Panc1 (cell line): ENCODE measurements at places on chromosomes 4 and X.

GRCh38 chr4:174669270-174669669 lies 147.0 kb upstream of the HPGD start:
- no peaks in the 10 kb centered on the region for H3K4me1 ChIP-seq
- no peaks in the 10 kb centered on the region for H3K36me3 ChIP-seq
- H3K27me3 ChIP-seq, result no peaks in the 10 kb centered on the region
- H3K27ac ChIP-seq, result no peak overlapping the region

DNA sequence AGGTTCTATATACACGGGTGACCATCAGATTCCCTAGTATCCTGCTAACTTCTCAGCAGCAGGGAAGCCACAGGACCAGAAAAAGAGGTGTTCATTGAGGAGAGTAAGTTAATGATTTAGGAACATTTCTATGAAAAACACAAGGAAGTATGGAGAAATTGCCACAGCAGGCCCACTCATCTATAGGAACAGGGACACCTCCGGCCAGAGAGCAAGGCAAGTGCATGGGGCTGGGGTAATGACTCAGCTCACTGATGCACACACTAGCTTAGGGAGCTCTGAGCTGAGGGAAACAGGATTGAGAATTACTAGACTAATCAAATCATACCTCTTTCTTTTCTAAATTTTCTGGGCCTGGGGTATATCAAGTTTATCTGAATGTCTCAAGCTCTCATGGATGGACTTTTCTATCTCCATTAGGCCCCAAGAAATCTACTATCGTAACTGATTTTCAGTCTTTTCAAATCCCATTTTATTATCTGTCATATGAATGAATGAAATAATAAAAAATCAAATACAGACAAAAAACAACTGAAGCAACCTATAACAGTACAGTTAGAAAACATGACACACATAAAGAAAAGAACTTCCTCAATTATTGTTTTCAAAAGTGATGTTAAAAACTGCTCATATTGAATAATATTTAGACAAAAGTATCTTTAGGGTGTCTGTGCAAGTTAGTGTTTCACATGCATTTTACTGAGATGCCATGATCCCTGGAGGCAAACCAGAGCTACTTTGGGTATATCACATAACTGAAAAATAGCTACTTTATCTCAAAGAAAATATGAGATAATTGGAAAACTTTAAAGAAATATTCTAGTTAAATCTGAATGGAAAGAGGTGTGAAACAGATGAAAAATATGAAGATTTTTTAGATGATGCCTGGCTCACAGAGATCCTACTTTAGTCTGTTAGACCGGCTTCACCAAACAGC lies 89.8 kb downstream of the FBXO8 start:
- no peaks in the 10 kb centered on the region for H3K4me1 ChIP-seq
- H3K4me3 ChIP-seq, result no peak overlapping the region
- no peaks in the 10 kb centered on the region for H3K27me3 ChIP-seq
- H3K36me3 ChIP-seq, result no peaks in the 10 kb centered on the region
- no peak for DNase-seq

DNA sequence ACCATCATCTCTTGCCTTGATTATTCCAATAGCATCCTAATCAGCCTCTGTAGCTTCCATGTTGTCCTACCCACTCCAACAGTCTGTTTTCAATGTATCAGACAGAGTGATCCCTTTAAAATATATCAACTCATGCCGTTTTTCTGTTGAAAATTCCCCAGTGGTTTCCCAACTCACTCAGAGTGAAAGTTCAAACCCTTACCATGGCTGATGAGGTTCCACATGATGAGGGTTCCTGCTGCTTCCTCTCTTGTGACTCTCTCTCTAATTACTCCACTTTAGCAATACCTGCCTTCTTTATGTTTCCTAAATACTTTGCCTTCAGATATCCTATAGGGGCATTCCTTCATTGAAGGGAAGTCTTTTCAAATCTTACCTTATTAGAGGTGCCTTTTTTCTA lies 334.7 kb downstream of the PPP1R2C start:
- no peaks in the 10 kb centered on the region for H3K36me3 ChIP-seq
- H3K27me3 ChIP-seq, result no peaks in the 10 kb centered on the region
- DNase-seq, result no peak
- no peak overlapping the region for H3K4me3 ChIP-seq

DNA sequence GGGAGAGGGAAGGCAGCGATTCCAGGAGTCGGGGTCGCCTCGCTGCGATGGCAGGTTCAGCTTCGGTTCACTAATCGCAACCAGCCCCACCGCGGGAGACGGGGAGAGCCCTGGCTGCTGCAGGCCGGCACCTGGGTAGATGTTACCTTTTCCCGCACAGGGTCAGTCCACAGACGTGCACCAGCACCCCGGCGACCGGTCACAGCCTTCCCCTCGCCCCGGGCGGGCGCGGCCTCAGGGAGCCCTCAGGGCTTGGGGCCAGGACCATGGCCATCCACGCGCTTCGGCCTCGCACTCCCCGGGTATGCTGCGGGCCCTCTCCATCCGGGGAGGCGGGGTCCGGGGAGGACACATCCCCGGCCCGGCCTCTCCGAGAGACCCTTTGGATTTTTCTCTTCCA lies 26.1 kb upstream of the EXOC1L start:
- no peaks in the 10 kb centered on the region for H3K4me1 ChIP-seq
- peaks cover 2% of the 10 kb centered on the region; the same call in 1 of the 2 replicates for H3K27me3 ChIP-seq
- no peaks in the 10 kb centered on the region for H3K36me3 ChIP-seq

DNA sequence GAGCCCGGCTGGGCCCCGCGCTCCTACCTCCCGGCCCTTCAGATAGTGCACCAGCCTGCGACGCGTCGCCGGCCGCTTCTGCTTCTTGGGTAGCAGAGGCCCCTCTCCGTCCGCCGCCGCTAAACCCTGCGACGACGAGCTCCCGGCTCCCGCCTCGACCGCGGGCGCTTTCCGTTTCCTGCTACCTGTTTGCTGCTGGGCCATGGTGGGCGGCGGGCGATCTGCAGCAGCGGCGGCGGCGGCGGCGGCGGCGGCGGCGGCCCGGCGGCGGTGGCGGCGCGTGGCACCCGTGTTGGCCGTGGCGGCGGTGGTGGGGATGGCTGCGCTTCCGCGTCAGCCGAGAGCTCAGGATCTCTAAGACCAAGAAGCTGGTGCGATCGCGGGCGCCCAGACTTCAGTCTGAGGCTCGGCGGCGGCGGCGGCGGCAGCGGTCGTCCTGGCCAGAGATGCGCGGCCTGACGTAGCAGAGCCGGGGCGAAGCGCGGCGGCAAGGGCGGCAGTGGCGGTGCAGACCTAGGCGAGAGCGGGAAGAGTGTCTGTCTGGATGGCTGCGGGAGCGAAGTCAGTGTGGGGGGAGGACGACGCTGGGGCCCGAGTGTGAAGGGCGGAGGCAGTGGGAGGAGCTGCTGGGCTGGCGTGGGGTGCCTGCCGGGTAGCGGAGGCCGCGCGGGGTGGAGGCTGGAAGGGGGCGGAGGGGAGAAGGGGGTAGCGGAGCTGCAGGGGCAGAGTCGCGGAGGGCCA lies at the start of gene DCAF12L2:
DCAF12L2 (minus strand) TSS at position 569 of the 741 bp plus-strand sequence; CDS start at position 204, 365 bp downstream.
- DNase-seq, result no peak
- no peaks in the 10 kb centered on the region for H3K27me3 ChIP-seq
- no peaks in the 10 kb centered on the region for H3K4me1 ChIP-seq
- no peak within 1 kb of the TSS for H3K4me3 ChIP-seq

- no peaks in the 10 kb centered on the region for H3K36me3 ChIP-seq
- DNase-seq, result no peak
- H3K27ac ChIP-seq, result no peak overlapping the region
Measured at GRCh38 chr4:6956087-6956433, 46.4 kb downstream of the TBC1D14 start.

DNA sequence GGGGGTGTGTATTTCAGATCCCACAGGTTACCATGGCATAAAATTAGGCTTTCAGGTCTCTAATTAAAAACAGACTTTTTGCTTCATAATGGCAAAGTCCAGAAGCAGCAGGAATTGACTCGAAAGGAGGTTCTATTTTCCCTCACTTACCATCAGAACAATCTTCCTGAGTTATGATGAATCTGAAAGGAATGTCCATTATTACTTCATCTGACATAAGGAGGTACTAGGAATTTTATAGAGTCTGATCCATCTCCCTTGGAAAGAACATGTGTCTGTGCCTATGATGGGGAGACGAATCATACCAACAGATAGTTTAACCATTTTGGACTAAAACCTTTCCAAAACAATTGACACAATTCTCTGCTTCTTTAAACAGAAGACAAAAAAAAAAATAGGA lies 206.3 kb upstream of the FGF13 start:
- no peaks in the 10 kb centered on the region for H3K4me1 ChIP-seq
- H3K27ac ChIP-seq, result no peak overlapping the region
- H3K36me3 ChIP-seq, result no peaks in the 10 kb centered on the region

- H3K4me1 ChIP-seq, result peaks cover 15% of the 10 kb centered on the region
- H3K36me3 ChIP-seq, result no peaks in the 10 kb centered on the region
- H3K27me3 ChIP-seq, result no peaks in the 10 kb centered on the region
- no peak for DNase-seq
- H3K27ac ChIP-seq, result peak overlapping the region; percentile 66
Measured at GRCh38 chr4:173014113-173014558, 154.5 kb upstream of the GALNT7 start.
